Activated CD8-positive, alpha-beta memory T cell treated with anti-CD3 and anti-CD28 coated beads for 1 hour (primary cell): ENCODE measurements at places on chromosomes 5 and 9.
A peak's percentile ranks its signal among the peaks of the same experiment; 100 is the strongest.

DNA sequence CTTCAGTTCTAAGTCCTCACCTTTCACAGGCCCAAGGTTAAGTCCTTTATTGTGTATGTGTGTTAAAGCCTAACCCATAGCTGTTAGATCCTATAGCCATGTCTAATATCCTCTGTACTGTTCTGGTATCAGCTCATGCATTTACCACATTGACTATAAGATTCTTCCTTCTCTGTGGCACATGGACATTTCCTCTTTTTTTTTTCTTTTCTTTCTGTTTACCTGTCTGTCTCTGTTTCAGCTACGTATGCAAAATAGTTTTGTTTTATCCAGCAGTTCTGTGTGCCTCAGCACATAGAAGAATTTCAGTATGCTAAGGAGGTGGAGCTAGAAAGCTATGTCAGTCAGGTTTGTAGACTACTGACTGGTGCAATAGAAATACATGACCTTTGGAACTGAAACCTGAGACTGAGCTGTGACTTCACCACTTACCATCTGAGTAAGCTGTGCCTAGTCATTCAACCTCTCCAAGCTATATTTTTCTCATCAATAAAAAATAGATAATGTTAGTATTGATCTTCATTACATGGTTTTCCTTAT is 155.6 kb upstream of the VLDLR start:
- DNase-seq: no peak

DNA sequence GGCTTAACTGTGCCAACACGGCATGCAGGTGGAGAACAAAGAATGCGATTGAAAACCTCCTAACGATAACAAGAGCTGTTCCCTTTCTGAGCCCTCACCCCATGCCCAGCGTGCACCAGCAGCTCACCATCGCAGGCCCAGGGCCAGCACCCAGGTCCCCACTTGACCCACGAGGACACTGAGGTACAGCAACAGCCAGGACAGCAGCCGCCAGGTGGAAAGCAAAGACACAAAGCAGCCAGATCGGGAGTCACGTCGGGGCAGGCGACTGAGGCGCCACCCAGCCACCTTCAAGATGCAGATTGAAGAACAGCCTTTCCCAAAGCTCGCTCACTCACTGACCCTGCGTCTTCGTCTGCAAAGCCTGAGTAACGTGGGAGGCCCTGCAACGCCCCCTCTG is 6.9 kb upstream of the SEC16A start:
- no peak for DNase-seq

GRCh38 chr5:10741661-10742060 is 19.4 kb downstream of the DAP start:
- DNase-seq: no peak

DNA sequence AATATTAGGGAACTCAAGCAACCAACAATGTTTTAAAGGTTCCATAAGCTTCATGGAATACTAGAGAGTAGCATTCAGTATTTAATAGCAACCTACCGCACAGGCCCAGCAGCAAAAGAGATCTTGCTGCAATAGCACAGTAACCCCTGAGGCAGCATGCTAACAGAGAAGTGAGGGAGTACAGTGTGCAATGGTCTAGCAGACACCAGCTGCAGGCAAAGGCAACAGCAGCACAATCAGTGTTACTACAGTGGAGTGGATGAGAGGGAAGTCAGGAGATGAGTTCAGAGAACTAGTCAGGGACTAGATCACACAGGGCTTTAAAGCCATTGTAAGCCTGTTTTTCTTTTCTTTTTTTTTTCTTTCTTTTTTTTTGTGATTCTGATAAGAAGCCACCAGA is 2.8 kb downstream of the TICAM2 start:
- DNase-seq: no peak

DNA sequence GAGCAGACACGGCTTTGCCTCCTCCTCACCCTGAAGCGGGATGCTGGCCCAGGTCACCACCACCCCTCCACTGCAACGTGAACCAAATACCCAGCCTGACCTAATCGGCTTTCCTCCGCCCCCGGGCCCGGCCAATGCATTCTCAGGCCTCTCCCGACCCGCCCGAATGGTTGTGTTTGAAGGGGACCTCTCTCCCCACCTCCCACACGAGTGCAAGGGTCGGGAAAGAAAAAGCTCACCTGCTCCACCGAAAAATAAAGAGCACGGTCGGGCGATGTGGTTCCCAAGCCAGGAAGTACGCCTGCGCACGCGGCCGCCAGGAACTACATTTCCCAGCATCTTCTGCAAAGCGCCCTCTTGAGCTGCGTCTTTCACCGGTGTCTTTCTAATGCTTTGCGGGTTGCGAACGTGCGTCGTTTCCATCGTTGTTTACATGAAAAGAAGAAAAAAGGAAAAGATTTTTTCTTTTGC is at the start of gene ZNF883:
Gene ZNF883 (minus strand): TSS at position 282 of the 471 bp plus-strand sequence.
- no peak for DNase-seq

DNA sequence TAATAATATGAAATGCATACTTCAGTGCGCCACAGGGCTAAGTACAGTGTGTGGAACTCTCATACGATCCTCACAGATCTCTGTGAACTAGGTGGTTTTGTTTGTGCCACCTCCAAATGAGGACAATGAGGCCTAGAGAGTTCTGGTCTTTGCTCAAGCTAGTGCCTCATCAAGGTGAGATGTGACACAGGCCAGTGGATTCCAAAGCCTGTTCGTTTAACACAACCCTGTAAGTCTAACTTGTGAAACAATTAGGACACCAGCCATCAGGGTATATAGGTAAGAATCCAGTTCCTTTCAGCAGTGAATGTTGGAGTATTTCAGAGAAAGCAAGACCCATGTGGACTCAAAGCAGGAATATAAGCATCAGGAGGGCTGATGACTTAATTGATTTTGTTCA is 130.7 kb upstream of the GAS1 start:
- DNase-seq: no peak

DNA sequence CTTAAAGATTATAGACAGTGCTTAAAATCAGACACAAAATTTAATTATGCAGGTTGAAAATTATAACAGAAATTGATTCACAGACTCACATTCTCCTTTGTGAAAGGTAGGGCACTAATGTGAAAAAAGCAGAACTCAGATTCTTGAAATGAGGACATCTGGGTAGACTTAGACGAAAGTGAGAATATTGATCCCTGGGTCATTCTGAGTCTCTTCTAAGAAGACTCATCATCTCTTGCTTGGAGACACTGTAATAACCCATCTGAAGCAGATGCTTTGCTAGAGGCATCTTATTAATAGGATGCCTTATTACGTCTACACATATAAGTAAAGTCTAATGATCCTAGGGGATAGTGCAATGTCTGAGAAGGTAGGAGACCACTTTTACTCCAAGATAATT is 274.4 kb downstream of the HINT1 start:
- no peak for DNase-seq

DNA sequence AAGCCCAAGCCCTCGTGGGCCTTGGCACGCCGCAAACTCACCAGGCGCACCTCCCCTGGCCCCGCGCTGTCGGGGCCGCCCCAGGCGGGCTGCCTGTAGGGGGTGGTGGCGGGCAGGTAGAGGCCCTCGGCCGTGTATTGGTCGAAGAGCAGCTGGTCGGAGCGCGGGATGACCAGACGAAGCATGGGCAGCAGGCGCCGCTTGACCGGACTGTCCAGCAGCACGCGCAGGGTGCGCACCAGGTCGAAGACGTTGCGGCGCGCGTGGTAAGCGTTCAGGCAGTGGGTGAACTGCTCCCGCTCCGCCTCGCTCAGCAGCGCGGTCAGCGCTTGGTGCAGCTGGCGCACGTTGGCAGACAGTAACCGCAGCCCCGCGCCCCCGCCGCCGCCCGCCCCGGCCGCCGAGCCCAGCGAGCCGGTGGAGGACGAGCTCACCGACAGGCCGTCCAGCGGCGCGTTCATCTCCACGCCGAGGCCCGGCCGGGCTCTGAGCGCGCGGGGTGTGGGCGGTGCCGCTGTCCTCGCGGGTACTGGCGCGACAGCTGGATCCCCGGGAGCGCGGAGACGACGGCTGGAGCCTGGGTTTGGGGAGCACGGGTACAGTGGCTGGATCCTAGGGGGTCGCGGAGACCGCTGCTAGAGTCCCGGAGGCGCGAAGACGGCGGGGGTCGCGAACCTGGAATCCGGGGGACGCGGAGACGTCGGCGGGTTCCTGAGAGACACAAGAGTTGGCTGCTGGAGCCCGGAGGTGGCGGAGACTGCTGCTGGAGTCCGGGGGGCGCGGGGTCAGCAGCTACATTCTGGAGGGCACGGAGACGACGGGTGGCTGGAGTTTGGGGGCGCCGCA is 709 bp downstream of the WHRN start:
- peak; percentile 12 for DNase-seq

GRCh38 chr5:132459031-132459982 is 31.3 kb downstream of the IRF1 start:
- DNase-seq: no peak

- DNase-seq: no peak
Observed at GRCh38 chr5:110896901-110897300, 158.1 kb downstream of the SLC25A46 start.

DNA sequence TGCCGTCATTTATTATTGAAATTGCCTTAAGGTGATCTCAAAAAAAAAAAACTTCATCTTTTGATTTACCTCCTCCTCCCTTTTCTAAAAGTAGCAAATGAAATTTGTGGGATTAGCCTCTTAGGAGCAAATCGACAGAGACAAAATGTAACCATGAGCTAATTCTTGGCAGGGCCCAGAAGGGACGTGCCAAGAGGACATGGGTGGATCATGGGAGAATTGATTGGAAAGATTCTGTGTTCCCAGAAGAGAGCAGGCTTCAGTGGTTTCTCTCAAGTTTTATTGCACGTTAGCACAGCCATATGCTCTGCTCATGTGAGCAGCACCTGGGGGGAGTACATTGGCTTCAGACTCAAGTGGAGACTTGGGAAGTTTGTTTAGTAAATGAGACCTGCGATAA is 394.6 kb downstream of the ELAVL2 start:
- DNase-seq: no peak

- no peak for DNase-seq
Observed at GRCh38 chr5:89301321-89302025, 418.5 kb upstream of the MEF2C start.

DNA sequence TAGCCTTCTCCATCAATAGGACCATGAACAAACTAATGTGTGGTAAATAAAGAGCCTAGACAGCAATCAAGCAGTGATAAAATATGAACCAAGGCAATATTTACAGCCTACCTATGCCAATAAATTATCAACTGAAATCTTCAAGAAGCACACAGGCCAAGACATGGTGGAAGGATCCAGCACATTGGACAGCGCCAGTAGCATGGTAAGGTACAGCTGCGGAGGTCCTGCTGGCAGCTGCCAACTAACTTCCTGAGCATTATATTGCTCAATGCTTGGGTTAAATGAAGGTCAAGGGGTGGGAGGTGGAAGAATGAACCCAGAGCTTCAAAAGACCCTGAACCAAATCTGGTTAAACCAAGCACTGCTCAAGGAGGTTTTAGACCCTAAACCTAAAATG is 16.5 kb upstream of the SPDL1 start:
- no peak for DNase-seq

DNA sequence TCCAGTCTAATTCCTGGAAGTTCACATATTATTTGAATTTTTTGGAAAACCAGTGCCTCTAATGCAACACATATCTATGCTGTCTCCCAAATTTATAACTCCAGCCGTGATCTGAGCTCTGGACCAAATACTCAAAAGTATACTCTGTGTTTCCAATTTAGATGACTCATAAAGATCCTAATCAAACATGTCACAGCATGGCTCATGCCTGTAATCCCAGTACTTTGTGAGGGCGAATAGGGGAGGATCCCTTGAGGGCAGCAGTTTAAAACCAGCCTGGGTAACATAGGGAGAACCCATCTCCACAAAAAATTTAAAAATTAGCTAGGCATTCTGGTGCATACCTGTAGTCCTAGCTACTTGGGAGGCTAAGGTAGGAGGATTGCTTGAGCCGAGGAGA is 388.0 kb downstream of the CDH12 start:
- no peak for DNase-seq

DNA sequence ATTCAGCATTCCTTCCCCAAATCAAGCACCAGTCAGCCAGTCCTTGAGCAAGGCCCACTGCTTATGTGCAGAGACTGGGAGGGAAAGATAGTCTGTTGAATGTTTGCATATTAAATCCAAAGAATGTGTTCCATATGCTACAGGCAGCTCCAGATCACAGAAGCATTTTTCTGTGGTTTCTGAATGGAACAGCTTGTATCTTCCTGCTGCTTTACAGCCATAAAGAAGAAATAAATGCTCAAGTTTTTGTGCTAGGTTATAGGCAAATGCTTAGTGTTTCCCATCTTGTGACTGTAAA is 310.3 kb downstream of the TRIM36 start:
- no peak for DNase-seq

DNA sequence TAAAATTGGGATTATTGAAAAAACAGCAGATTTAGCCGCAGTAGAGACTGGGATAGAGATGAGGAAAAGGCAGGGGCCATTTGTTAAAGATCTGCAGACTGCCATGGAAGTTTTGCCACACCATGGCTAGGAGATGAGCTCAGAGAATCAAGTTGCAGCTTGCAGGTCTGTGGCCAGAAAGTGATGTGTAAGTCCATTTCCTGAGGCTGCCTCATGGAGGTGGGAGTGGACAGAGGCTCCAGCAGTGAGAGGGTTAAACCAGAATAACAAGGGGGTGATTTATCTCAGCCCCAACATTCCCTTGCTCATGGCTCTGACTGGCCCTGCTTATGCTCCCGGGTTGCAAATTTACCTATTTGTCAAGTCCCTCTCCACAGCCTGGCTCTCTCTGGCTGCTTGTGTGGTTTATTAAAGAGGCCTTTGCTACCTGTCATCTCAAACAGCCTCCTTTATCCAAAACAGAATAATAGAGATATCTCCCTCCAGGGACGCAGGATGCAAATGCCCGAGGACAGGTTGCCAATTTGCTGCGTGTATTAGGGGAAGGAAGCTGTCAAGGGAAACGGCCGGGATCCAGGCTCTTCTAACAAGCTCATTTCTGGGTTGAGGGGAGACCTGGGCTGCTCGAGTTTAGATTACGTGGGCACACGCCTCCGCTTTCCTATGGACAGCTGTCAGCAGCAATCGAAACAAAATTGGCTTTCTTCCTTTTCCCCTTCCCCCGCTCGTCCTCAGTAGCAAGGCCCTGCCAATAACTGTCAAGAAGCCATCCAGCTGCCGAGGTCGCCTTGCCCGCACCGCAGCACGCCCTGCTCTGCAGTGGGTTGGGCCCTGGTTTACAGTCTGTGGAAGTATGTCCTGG is 72.8 kb upstream of the PITX1 start:
- no peak for DNase-seq

DNA sequence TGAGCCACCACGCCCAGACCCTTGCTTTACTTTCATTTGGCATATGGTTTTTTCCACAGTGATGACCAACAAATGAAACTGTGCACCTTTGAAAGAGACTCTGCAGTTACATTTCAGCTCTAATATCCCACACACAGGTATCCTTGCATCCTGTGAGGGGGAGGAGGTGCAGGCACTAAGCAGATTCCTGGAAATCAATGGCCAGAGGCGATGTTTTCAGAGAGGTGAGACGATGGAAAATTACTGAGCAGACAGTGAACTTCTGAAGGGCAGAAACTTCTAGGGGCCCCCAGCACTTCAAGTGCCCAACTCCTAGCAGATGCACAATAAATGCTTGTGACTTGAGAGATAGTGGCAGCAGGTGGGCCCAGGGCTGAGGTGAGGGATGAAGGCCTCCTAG is 29.8 kb upstream of the GNE start:
- DNase-seq: no peak

GRCh38 chr9:112892981-112893380 is 2.3 kb upstream of the SLC46A2 start:
- DNase-seq: no peak

GRCh38 chr5:39716532-39717028 is 291.8 kb upstream of the DAB2 start:
- no peak for DNase-seq

- DNase-seq: no peak
Observed at GRCh38 chr9:109953813-109954497, 174.0 kb downstream of the PALM2AKAP2 start.

- no peak for DNase-seq
Observed at GRCh38 chr5:6859023-6859422, 145.8 kb downstream of the TENT4A start.

- DNase-seq: no peak
Observed at GRCh38 chr5:119365847-119366539, 10.2 kb downstream of the TNFAIP8 start.
